ENCODE measurements at places on chromosomes 1 and 21.
A peak's percentile ranks its signal among the peaks of the same experiment; 100 is the strongest.

- peak; percentile 75 for DNase-seq
These were observed 7.3 kb upstream of the PMVK start for GRCh38 chr1:154943649-154944400.

DNA sequence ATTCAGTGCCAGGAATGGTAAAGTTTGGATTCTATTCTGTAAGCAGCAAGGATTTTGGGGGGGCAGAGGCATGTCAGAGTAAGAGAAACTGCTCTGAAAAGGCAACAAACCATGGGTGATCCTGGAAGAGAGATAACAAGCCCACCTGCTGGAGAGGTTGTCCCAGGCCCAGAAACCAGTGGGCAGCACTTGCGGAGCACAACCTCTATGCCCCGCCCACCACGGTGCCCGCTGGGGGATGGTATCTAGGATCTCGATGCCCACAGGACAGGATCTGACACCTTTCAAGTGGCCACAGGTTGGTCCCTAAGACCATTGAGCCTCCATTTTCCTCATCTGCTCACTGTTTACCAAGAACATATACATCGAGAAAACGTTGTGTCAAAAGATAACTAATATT lies 20.3 kb upstream of the MUL1 start:
- no peak for DNase-seq

- no peak for DNase-seq
These were observed 631.9 kb upstream of the ADGRL4 start for GRCh38 chr1:79638382-79638781.

DNA sequence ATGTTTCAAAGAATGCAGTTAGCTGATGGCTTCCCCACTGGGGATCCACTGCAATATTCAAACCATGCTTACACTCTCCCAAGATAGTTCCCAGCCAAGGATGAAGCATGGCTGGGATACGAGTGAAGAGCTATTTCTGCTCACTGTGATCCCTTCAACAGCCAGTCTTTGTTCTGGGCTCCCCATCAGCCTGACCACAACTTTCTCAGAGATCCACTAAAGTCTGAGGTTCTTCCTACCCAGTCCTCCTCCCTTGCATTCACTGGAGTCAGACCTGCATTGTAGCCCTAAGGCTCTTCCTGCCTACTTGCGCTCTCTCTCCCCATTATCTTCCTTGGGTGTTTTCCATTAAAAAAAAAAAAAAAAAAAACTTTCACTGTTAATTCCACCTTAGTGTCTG lies 101.4 kb downstream of the TTLL7 start:
- DNase-seq = no peak

- DNase-seq = no peak
These were observed 41.1 kb downstream of the IL6R start for GRCh38 chr1:154446292-154446691.

DNA sequence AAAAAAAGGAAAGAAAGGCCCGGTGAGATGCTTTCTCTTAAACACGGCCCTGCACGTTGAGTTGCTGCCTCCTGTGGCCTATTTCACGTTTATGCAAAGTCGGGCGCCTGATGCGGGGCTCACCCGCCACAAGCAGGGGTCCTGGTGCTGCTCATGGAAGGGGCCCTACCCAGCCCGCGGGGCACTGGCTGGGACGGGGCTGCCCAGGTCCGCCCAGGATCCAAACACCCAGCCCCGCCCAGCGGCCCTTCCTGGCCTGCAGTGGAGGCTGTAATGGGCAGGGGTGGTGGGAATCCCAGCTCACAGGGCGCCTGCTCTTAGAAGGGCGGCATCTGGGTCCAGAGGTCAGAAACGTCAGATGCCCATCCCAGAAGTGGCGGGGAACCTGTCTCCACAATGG lies 1.6 kb downstream of the COL6A2 start:
- DNase-seq = peak; percentile 58

DNA sequence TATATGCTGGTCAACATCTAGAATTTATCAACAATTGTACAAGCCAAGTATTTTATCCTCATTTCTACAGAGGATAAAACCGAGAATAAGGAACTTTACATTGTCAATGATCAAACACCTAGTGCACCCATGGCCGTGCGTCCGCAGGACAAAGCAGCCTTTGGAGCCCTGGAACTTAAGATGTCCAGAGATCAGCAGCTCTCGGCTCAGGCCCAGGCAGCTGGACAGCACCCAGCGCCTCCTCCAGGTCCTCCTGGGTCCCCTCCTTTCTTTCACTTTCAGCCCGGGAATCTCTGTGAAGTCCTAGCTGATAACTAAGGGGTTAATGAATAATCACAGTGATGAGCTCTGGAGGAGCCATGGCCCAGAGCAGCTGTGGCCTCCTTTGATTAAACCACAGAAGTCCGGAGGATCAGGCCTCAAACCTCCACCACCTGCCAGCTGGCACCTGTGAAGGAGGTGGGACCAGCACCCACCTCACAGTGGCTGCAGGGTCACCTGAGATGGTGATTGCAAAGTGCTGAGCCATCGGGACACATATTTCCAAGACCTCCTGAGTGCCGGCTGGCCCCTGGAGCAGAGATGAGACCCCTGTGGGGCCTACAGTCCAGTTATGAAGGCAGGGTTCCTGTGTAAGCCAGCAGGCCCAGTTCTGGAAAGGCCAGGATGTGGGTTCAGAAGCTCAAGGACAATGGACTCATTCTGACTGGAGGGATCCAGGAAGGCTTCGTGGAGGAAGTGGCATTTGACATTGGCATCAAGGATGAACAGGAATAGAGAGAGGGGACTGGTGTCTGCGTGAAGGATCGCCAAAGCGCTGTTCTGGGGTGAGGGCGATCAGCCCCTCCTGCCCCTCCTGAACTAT lies 11.6 kb upstream of the SAMD11 start:
- DNase-seq = no peak

DNA sequence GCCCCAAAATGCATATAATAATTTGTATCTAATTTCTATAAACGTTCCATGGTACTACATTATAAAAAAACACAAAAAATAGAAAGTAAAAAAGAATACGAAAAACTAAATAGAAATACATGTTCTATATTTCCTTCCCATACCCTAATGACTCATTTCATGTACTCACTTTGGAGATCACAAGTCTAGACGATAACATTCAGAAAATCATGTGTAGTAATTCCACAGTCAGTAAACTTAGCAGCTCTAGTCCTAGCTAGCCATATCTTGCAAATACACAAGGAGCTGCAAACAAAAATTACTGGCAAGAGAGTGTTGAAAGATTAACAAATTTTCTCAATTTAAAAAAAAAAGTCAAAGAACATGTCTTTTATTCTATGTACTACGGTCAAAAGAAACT lies 1.4 kb downstream of the GOLPH3L start:
- no peak for DNase-seq

GRCh38 chr1:231949277-231950091 lies 322.9 kb downstream of the DISC1 start:
- no peak for DNase-seq

DNA sequence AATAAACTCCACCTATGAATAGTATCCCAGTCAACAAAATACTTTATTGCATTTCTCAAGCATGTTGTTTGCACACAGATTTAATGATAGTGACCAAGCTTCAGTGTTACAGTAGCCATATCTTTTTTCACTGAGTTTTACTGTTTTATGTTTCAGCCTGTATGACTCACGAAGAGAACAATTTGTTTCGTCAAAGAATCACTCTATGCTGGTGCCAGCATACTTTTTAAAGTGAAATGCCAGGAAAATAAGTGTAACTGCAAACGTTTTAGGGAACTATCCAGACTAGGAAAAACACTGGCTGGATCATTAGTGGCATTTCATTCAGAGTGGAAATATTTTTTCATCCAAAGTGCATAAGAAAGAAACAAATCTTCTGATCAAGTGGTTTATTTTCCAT lies 210.8 kb downstream of the COL11A1 start:
- DNase-seq = no peak

- DNase-seq = no peak
These were observed 33.3 kb upstream of the DEGS1 start for GRCh38 chr1:224149709-224150108.

DNA sequence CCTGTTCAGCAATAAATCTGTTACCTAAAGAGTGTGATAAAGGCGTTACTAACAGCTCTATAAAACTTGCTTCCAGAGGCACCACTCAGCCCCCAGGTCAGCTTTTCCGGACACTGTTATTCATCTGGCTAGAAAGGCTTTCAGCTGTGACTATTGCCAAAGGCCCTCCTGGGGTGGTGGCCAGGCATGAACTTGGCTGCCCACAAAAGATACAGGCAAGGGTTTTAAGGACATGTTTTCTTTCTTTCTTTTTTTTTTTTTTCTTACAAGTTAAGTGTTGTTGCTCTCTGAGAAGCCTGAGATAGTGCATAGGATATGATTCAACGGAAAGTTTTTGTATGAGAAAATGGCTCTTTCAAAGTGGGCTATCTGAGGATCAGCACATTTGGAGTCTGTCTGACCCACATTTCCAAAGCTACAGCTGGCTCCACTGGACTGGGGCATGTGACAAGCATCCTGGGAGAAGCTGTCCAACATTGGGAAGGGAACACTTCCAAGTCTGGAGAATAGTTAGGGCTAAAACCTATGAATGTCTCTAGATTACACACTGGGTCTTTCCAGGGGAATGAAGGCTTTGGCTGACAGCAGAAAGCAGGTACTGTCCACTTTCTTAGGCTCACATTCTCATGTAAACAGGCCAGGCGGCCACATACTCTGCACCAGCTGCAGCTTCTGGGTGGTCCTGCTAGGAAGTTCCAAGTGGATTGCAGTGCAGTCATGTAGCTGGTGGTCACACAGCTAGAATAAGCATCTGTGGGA lies 639.7 kb downstream of the LMO4 start:
- no peak for DNase-seq

DNA sequence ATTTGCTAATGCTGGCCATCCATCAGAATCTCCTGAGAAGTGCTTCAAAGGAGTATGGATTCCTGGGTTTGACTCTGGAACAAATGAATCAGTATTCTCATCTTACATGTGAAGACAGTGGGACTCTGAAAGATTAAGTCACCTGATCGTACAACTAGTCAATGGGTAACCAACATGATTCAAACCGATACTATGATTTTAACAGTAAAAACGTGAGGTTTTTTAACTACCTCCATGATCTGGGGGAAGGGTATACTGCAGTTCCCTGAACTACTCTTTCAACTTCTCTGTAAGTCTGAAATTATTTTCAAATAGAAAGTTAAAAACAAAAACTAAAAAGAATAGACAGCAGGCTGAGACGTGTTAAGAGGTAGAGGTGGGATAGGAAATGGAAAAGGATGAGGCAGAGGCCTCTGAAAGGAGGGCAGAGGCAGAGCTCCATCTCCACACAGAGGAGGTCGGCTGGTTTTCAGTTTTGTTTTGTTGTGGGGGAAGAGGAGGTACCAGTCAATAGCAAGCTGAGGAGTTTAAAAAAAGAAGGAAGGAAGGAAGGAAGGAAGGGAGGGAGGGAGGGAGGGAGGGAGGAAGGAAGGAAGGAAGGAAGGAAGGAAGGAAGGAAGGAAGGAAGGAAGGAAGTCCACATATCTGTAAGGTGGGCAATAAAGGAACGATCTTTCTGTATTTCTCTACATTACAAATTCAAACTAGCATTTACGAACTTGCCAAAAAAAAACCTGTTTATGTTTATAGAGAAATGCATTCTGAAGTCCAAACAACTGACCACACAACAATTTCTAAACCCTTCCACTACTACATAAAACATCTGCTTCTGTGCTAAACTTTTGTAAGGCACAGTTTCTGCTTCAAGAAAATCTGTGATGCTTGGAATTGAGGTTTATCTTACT lies 213.1 kb downstream of the RERE start:
- DNase-seq = no peak

DNA sequence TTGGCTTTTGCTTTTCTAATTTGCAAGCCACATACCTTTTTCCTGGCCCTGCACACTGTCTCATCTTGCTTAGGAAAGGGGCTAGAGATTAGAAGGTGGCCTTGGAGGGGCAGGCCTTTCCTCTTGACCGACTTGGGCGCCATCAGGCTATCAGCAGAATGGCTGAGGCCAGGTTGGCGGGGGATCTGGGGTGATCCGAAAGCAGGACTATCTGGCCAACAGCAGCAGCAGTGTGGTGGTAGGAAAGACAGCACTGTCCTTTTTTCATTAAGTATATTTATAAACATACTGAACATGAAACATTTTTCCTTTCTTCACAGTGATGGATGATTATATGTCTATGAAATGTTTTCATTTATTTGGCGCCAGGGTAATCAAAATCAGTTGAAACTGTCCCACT lies 23.5 kb upstream of the RUNX1 start:
- no peak for DNase-seq

DNA sequence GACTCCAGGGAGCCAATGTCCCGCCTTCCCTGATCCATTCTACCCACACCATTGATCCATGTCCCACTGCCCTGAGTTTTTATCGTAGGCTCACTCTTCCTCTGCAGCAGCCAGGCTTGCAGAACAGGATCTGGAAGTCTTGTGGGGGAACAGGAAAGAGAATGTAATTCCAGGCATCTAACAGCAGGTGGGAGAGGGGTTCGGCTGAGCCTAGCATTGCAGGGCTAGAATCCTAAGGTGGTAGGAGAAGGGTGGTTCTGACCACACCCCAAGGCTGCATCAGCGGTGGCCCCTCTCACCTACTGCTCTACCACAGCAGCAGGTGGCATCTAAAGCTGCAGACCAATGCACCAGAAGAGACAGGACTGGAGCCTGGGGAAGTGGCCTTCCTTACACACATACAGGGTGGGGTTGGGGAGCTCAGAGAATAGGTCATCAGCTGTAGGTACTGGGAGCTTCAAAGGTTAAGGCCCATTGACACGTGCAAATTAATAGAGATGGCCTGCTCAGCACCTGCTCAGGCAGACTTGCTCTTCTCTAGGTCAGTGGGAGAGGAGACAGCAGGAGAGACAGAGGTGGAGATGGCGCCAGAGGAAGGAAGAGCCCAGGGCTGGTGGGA lies 20.5 kb downstream of the KNCN start:
- DNase-seq = no peak

DNA sequence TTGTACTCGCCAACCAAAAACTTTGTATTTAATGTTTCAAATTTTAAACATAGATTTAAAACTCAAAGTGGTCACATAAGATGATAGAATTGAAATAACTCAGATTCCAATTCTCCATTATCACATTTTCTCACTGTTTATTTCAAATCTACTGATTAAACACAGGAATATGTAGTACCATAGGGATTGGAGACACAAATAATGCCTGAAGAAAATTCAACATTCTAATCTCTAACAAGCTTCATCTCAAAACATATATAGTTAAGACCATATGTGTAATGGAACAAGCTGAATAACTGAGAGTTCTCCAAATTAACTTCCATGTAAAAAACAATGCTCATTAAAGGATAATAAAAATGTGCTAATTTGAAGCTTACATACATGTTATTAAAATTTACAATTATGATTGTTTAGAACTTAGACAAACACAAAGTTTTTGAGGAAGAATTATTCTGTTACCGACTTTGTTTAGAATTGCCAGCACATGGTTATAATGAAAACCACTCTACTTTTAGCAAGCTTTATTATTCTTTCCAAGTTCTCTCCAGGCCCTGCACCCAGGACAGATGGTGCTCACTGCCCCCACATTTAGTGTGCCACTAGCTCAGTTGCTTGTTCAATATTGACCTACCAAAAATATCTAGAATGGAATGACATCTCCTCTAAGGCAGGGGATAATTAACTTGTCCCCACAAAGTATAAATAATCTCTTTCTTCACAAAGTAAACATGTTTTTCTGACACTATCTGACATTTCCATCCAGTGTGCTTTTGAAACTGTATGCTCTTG lies 467.2 kb downstream of the TTLL7 start:
- DNase-seq = no peak

- no peak for DNase-seq
These were observed 287.5 kb downstream of the ASTN1 start for GRCh38 chr1:176876966-176877515.

GRCh38 chr21:31993826-31994825 lies 121.3 kb downstream of the HUNK start:
- DNase-seq = no peak

GRCh38 chr1:229273507-229274232 lies 2.8 kb downstream of the RAB4A start:
- no peak for DNase-seq

All from activated CD8-positive, alpha-beta memory T cell treated with anti-CD3 and anti-CD28 coated beads for 24 hours (primary cell).